ENCODE measurements at places on chromosomes 1 and 21.

DNA sequence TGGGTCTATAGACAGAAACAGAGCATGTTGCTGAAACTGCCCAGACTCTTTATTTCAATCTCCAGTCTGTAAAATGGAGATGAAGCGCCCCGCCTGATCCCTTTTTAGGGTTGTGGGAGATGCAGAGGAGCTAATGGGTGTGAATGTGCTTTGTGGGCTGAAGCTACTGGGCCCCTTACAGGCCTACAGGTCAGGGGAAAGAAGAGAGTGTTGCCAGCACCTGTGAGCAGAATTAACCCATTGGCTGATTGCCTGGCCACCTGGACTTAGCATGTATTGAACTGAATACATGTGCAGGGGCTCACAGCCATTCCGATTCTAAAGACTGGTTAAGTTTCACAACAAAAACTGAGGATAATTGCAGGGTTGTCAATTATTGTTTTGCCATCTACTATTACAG, 13.9 kb upstream of the ATF3 start:
- DNase-seq = no peak

- no peak for DNase-seq
Observed at GRCh38 chr1:92832537-92833114, 786 bp downstream of the RPL5 start.

DNA sequence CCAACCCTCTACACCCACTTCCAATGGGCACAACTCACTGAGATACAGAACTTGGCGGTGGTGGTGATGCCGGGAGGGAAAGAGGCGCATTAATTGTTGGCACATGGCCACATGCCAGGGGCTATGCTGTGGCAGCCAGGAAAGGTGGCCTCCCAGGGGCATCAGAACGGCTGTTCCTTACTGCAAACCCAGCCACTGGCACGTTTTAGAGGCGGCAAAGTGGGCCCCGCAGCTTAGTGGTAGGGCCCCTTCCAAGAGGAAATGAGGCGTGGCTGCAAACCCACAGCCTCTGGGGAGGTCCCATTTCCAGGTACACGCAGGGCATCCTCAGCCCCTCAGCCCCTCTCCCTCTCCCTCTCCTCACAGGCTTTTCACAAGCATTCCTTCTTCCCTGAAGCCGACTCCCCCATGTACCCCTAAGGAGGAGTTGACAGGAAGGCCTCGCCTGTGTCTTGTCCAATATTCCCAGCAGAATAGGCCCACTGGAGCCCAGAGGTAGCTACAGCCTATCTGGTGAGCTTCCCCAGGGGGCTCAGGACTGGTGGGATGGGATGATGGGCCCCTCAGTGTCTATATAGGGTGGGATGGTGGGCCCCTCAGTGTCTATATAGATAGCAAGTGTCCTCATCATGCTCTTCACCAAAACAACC, 166.2 kb downstream of the CLIC6 start:
- DNase-seq = no peak

GRCh38 chr1:61139775-61140549, 57.6 kb downstream of the NFIA start:
- DNase-seq = no peak

Data from progenitor cell of endocrine pancreas (in vitro differentiated cells).